ENCODE measurements at places on chromosomes 13 and 19. TPM values are rescaled to one million over a fixed set of nuclear protein-coding genes. Genes with fewer than 3 reads are reported as not detected.

PSG11 gene
- total RNA-seq = not detected

CNN2 gene
- 47.0 TPM for total RNA-seq

USHBP1 gene
- 2.1 TPM for total RNA-seq

RFPL4A gene
- total RNA-seq = 0.94 TPM

FCAR gene
- total RNA-seq = not detected

- no peaks in the 10 kb centered on the region for H3K4me1 ChIP-seq
- peak overlapping the region; percentile 49 for H3K4me3 ChIP-seq
- no peaks in the 10 kb centered on the region for H3K27me3 ChIP-seq
- DNase-seq = no peak
These were observed 29.1 kb downstream of the NFIX start for GRCh38 chr19:13024126-13024950.

DNA sequence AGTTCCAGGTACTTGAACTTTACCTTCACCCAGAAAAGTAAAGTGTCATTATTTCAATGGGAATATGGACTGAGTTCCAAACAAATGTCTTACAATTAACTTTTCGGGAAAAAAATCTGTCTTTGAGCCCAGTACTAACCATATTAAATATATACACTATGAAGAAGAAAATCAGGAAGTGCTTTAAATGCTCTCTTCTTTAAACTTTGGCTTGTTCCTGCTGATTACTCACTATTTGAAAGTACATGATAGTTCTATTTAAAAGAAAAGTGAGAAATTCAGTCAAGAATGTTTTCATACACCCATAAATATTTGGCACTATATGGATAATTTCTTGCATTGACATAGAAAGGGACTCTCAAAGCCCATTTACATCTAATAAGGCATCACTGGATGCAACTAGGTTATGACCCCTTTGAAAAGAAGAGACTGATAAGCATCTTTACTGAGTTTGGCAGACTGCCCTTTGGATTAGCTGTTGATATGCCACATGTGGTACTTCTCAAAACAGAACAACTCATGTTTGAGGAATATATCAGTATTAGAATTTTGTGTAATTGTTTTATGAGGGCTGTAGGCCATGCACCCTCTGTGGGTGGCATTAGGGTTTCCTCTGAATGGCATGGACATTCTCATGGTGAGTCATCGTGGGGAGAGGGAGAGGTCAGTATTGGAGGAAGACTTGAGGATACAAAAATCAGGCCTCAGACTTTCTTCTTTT, 25.0 kb upstream of the VWA8 start:
- no peaks in the 10 kb centered on the region for H3K4me1 ChIP-seq
- no peaks in the 10 kb centered on the region for H3K36me3 ChIP-seq
- H3K4me3 ChIP-seq = no peak overlapping the region

DNA sequence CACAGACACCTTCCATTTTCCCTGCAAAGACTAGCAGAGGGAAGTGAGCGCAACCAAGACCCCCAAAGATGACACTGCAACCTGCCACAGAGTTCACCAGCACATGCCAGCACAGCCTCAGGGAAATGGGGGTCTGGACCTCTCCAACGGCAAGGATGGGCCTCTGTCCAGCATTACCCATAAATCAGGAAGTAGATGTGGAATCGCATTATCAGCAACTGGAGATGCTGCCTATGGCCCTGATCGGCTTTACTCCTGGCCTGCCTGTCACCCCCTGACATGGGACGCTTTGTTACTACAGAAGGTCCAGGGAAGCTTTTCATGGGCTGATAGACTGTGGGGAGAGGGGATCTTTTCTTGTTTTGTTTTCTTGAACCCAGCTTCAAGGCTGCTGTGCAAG, 41.4 kb upstream of the POU2F2 start:
- no peaks in the 10 kb centered on the region for H3K4me1 ChIP-seq
- no peak overlapping the region for H3K4me3 ChIP-seq
- no peak for DNase-seq

DNA sequence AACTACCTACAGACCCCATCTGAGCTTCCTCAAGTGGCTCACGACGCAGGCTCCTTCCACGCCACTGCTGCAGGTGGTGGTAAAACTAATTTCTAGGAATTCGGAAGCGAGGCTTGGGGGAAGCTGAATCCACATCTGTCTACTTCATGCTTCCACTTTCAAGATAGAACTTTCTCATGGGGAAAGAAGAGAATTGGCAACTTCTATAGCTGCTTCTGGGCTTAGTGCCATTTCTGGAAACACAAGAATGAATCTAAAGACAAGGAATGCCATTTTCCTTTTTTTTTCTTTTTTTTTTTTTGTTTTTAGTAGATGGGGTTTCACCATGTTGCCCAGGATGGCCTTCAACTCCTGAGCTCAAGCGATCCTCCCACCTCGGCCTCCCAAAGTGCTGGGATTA, 2.8 kb upstream of the NLRP12 start:
- H3K27me3 ChIP-seq = no peaks in the 10 kb centered on the region
- H3K4me1 ChIP-seq = no peaks in the 10 kb centered on the region
- no peak overlapping the region for H3K27ac ChIP-seq

- H3K27ac ChIP-seq = no peak within 1 kb of the TSS
- H3K27me3 ChIP-seq = no peaks in the 10 kb centered on the region
- H3K4me1 ChIP-seq = peaks cover 22% of the 10 kb centered on the region
- DNase-seq = no peak
- no peak within 1 kb of the TSS for H3K4me3 ChIP-seq
- H3K36me3 ChIP-seq = no peaks in the 10 kb centered on the region
These were observed at the start of gene TTC9B for GRCh38 chr19:40217934-40218890. TTC9B (minus strand) TSS chr19:40218384; CDS start chr19:40218381, 3 bp downstream.

DNA sequence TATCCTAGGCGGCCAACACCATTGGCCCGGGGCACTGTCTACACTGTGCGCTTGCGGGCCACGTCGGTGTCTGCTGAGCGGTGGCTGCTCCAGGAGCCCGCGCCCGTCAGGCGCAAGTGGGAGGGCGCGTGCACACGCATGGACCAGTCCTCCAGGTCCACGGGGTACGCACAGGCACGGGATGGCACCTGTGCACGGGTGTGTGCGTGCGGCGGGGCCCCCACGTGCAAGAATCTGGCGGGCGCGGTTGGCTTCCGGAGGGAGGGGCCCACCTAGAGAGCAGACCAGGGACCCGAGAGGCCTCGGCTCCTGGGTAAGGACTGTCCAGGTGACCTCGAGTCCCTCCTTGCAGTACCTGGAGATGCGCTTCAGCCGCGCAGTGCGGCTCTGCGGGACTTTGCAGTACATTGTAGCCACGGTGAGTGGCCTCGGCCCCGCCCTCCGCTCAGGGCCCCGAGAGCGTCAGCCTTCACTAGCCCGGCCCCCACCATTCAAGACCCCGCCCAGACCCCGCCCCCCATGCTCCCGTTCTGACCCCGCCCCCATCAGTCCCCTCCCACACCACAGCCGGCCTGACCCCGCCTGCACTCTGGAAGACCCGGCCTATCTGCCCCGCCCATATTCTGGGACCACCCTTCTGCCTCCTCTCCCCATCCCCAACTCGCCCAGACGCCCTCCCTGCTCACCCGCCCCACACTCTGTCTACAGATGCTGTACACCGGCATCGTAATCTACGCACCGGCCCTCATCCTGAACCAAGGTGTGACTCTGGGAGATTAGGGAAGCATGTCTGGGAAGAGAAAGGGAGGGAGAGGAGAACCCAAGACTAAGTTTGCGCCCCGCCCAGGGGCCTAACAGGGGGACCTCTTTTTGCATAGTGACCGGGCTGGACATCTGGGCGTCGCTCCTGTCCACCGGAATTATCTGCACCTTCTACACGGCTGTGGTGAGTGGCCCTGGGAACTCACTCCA, 2.3 kb downstream of the SLC5A5 start:
- H3K4me3 ChIP-seq = peak overlapping the region; percentile 35
- no peaks in the 10 kb centered on the region for H3K36me3 ChIP-seq
- DNase-seq = peak; percentile 79
- H3K4me1 ChIP-seq = no peaks in the 10 kb centered on the region
- peaks cover 33% of the 10 kb centered on the region for H3K27me3 ChIP-seq

DNA sequence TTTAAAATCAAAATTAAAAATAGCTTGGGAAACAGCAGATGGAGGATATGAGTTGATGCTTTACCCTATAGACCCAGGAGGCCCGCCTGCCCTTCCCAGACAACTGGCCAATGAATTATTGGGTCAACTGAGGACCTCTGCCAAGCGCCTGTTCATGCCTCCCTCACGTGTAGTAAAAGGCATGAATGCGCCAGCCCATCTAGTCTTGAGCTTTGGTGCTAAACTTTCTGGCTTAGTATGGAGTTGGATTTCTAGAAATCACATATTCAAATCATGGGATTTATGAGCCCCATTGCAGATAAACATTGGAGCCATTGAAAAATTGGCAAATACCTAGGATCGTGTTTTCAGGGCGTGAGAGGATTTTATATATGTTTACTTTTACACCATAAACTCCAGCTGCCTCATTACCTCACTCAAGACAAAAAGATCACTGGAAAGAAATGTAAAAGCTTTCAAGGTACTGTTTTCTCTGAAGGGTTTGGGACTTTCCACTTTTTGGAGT, 47.1 kb downstream of the COL4A2 start:
- H3K36me3 ChIP-seq = no peaks in the 10 kb centered on the region
- H3K27me3 ChIP-seq = no peaks in the 10 kb centered on the region
- H3K27ac ChIP-seq = no peak overlapping the region
- no peak for DNase-seq
- H3K4me3 ChIP-seq = no peak overlapping the region

DNA sequence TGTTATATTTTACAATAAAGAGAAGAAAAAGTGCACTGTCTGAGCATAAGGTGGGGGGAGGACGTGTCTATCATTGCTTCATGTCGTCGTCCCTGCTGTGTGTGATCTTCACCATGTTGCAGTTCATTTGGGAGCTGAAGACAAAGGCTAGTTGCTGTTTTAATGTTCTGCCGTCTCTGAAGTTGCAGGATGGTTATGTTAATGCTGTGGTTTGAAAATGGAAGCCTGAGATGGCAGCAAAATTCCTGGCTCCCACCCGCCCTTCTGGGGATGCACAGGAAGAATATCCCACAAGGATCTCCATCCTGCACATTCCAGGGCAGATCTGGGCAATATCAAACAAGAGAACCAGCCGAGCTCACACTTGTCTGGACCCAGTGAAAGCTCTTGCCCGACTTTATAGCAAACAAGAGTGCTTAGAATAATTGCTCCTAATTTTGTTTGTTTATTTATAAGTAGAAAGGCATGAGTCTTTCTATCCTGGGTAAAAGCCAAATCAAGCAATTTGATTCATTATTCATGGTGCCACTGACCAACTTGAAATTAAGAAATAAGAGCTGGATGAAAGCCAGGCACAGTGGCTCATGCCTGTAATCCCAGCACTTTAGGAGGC, 110.3 kb upstream of the ABCC4 start:
- no peak for DNase-seq
- no peaks in the 10 kb centered on the region for H3K4me1 ChIP-seq
- no peak overlapping the region for H3K27ac ChIP-seq
- H3K27me3 ChIP-seq = no peaks in the 10 kb centered on the region

DNA sequence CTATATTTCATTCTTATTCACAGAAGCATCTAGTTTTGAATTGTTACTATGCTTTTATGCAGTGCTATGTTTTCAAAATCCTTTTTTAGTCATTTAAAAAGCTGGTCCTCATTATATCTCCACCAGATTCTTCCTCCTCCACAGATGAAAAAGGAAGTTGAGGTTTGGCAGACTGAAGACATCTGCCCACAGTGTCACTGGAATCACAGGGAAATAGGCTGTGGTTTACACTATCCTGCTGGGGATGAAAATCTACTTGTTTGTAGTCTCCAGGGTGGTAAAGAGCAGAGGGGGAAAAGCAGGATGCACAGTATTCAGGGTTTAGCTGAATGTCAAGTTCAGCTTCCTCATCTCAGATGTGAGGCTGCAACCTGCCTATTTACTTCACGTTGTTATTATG, 351.2 kb downstream of the DNAJC15 start:
- no peaks in the 10 kb centered on the region for H3K36me3 ChIP-seq
- no peaks in the 10 kb centered on the region for H3K27me3 ChIP-seq
- H3K27ac ChIP-seq = no peak overlapping the region
- H3K4me3 ChIP-seq = no peak overlapping the region
